SJSA1 (cell line): ENCODE measurements at places on chromosomes 6 and 20.

DNA sequence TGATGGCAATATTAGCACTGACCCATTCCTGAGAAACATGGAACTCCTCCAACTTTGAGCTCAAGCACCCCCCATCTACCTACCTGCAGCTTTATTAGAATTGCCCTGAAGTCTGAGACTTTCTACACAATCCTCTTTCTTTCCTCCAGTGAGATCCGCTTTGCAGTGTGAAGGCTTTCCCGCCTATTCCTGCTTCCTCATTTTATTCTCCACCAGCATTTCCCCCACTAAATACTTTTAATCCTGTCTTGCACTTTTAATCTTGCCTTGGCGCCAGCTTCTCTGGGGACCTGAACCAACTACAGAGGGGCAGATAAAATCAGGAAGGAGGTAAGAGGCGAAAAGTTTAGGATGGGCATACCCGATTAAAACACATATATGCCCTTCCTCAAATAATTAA, 178.1 kb upstream of the PRDM1 start:
- no peak for DNase-seq

DNA sequence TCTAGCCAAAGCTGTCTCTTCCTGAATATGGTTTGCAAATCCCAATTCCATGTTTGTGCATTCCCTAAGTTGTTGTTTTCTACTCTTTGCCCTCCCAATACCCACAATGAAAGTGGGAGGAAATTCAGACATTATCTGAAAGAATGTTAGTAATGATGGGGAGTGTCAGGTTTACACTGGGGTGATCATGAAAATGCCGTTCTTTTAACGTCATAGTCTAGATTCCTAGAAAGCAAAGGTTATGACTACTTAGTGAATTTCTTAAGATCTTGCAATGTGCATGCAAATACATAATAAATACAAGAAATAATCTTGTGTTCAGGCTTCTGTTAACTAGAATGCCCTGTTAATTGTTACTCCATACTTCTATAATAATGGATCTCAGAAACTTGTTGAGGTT, 101.0 kb downstream of the LCA5 start:
- no peak for DNase-seq

DNA sequence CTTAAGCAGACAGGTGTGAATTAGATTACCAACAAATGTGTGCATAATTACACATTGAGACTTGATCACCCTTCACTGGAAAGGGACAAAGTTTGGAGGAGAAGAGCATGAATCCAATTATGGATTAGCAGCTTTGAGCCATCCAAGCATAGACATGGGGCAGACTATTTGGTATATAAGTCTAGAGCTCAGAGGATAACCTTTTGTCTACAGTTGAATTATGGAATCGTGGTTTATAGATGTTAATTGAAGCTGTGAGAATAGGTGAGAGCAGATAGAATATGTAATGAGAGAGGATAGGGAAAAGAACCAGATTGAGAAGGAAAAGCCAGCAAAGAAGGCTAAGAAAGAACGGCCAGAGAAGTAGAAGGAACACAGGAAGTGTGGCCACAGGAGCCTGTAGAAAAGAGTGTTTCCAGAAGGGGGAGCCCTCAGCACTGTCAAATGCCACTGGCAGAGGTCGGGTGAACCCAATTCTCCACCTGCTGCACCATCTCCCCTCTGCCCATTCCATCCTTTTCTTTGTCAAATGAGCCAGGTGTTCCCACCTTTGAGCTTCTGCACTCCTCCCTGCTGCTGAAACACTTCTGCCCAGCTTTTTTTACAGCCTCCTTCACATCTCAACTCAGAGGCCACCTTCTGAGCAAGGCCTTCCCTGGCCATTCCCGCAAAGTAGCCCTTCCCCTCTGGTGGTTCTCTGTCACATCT, 7.3 kb downstream of the DNTTIP1 start:
- DNase-seq, result peak; percentile 44

- DNase-seq, result no peak
Measured at GRCh38 chr6:64037427-64037826, 401.8 kb downstream of the PHF3 start.

DNA sequence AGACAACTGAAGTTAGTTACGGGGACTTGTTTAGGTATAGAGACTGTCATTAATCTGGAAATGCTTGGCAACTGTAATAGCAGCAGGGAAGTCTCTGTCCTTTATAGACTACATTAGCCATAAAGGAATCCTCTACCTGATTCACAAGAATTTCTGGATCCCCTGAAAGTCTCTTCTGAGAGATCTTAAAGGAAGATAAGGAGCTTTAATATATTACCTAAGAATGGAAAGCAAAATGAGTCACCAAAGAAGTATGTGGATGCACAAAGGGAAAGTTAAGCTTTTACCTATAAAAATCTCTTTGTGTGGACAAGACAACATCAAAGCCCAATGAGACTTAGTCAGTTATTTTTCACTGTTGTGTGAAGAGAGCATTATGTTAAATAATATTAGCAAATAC, 92.2 kb upstream of the RSPO3 start:
- no peak for DNase-seq

GRCh38 chr6:26284537-26285142, 80.4 kb upstream of the BTN3A2 start:
- peak; percentile 73 for DNase-seq

- no peak for DNase-seq
Measured at GRCh38 chr6:26028746-26029569, 58.3 kb upstream of the HFE start.

DNA sequence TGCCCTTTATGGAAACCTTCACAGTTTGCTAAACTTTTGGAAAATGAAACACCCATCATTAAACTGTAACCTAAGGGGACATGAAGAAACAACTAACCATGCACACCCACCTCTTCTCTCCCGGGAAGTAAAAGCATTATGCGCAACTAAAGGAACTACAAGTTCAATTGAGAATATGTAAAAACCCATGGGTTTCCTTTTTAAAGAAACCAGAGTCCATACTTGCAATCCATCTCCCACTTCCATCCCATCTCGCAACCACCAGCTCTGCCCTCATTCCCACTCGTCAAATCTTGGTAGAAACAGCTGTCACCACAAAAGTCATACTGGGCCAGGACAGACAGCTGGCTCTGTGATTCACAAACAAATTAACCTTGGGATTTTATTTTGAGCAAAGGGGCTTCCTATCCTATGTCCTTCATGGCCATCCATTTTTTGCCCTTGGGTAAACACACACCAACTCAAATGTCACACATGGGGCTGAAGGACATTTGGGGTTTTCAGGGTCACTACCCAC, 81.5 kb downstream of the HAO1 start:
- DNase-seq, result no peak

DNA sequence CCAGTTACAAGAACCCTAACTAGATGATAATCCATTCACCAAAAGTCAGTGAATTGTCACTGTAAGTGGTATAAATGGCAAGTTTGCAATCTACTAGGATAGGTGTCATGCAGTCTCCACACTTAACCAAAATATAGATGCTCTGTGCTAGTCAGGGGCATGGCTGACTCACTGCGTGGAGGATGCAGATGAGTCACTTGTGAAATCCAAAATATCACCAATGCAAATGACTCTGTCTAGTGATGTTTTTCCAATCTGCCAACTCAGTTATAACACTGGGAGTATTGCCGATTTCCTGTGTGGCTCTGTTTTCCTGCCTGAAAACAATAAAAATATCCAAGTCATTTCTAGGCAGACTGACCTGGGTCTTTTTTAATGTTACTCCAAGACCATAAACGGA, 47.8 kb upstream of the NRSN1 start:
- no peak for DNase-seq

- no peak for DNase-seq
Measured at GRCh38 chr6:7535498-7535897, 6.0 kb upstream of the DSP start.

- no peak for DNase-seq
Measured at GRCh38 chr6:33828452-33828763, 24.6 kb upstream of the MLN start.

DNA sequence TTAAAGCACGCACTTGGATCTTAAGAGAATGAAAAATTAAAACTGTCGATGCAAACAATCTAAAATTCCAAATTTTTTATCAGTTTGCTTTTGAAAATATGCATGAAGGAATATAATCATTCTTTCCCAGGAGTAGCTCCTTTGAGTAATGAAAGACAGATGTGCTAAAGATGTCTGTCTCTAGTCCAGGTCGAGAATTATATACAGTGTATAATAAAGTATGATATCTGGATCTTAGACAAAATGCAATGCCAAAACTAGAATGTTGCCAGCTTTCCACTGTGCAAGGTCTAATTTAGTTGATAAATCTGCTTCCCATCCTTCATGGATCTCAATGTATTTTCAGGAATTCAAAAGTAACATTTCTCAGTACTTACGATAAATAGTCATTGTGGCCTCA, 65.1 kb upstream of the ADGRG6 start:
- DNase-seq, result no peak

DNA sequence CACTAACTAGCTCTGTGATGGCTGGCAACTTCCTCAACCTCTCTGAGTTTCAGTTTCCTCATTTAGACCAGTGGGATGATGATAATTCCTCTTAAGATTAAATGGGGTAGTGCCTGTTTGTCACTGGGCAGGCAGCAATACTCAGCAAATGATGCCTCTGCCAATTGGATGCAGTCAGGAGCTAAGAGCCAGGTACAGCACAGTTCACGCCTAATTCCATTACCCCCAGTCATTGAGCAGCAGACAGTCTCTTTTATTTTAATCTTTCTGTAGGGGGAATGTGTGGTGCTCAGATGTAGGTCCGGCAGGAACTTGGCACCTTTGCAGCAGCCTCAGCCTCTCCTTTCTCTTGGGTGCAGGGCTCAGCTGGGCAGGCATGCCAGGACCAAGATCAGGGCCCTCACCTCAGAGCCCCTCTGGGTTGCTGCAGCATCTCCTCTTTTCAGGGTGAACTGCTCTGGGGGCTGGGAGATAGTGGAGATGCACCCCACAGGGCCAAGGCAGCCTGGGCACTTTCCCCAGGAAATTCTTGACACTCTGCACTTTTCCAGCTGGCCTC, 243.8 kb downstream of the LRFN2 start:
- DNase-seq, result peak; percentile 25

- DNase-seq, result no peak
Measured at GRCh38 chr6:12119085-12119588, 107.0 kb downstream of the HIVEP1 start.

GRCh38 chr20:32541323-32542258, 43.5 kb downstream of the NOL4L start:
- DNase-seq, result no peak

DNA sequence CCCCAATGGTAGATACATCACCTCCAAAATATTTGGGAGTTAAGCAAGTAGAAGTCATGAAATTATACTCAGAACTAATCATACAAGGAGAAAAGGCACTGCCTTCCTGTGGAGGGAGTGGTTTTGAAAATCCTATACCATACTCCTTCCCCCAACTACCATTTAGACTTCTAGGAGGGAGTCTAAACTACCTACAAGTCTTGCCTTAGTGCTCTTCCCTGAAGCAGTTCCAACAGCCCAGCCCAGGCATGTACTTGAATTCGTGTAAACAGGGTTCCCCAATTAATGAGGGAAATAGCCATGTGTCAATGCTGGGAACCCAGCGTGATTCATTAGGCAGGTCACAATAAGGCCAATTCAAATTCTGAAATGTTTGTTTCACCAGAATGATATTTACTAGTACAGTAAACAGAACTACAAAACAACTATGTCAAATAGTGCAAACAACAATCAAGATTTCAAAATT, 39.1 kb upstream of the SGK1 start:
- no peak for DNase-seq

DNA sequence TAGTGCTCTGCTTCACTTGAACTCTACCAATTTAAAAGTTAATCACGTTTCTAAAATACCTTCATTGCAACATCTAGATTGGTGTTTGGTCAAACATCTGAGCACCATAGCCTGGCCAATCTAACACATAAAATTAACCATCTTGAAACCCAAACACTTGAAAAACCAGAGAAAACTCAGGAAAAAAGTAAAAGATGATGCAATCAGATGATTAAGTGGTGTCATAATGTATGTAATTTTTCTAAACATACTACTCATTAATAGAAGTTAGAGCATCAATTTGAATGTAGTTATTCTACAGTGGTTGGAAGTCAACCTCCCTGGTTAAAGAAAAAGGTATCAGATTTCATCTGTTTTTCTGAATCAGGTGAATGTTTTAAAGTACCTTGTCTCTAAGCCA, 228.6 kb upstream of the ID4 start:
- DNase-seq, result no peak

GRCh38 chr20:63326314-63327230, 33.6 kb downstream of the COL20A1 start:
- DNase-seq, result no peak

GRCh38 chr6:35209081-35209480, 4.7 kb upstream of the SCUBE3 start:
- DNase-seq, result no peak

GRCh38 chr6:24403501-24403824, 727 bp downstream of the MRS2 start:
- DNase-seq, result no peak

DNA sequence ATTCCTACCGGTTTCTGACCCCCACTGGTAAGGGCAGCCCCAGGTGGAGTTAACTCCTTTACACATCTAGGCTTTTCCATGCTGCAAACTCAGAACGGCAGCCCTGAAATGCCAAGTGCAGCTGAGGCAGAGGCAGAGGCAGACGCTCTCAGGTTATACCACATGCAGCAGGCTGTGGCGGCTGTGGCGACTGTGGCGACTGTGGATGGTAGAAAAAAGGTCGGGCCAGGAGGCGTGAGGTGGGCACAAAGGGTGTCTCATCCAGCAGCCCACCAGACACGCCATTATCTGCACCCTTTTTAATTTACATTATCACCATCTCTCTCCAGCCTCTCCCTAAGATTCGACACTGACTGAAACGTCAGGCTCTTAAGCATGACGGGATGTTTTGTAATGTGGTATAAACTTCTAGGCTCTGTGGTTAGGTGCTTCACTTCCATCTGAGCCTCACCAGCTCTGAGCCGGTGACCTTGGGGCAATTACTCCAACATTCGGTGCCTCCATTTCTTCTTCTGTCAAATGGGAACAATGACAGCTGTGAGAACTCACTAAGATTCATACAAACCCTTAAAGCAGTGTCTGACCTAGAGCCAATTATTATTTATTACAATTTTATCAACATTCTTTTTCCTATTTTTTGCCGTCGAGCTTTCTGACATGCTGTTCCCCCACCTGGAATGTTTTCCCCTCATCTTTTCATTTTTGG, 8.2 kb downstream of the KIZ start:
- DNase-seq, result no peak

DNA sequence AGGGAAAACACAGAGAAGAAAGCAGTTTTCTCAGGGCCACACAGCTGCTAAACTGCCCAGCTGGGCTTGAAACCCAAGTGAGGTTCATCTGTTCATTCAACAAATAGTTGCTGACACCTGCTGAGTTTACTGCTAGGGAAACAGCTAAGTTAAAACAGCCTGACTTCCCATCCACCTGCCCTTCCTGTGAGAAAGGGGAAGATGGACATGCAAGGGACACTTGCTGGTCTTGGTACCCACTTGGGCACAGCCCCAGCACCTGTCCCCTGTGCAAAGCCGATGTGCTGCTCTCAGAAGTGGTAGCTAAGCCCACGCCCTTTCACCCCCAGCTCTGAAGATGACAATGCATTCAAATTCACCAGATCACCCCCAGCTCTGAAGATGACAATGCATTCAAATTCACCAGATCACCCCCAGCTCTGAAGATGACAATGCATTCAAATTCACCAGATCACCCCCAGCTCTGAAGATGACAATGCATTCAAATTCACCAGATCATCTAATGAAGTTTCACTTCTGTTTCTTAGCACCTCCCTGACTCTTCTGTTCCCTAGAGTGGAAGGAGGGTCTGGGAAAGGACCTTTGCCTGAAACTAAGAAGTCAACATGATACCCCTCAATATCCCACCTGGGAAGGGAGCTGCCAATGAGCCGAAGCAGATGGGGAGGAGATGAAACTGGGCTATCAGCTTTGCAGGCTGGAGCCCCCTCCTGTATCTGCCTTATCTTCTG, 46.0 kb upstream of the TOP1 start:
- no peak for DNase-seq

- DNase-seq, result no peak
Measured at GRCh38 chr20:9235518-9235917, 166.6 kb downstream of the PLCB4 start.
